Right ventricle myocardium superior (tissue), 1 donor: ENCODE measurements at places on chromosomes 1 and 21.
A peak's percentile ranks its signal among the peaks of the same experiment; 100 is the strongest.

GRCh38 chr1:229753764-229754551, 127.9 kb downstream of the URB2 start:
- no peak for DNase-seq

- no peak for DNase-seq
Observed at GRCh38 chr1:17134724-17135123, 15.5 kb upstream of the PADI2 start.

- DNase-seq, result peak; percentile 73
Observed at GRCh38 chr1:67853704-67854103, 20.4 kb upstream of the GNG12 start.

- DNase-seq, result no peak
Observed at GRCh38 chr1:212528501-212528900, 80.1 kb upstream of the ATF3 start.

GRCh38 chr1:17245816-17246325, 3.0 kb upstream of the PADI3 start:
- DNase-seq, result no peak

DNA sequence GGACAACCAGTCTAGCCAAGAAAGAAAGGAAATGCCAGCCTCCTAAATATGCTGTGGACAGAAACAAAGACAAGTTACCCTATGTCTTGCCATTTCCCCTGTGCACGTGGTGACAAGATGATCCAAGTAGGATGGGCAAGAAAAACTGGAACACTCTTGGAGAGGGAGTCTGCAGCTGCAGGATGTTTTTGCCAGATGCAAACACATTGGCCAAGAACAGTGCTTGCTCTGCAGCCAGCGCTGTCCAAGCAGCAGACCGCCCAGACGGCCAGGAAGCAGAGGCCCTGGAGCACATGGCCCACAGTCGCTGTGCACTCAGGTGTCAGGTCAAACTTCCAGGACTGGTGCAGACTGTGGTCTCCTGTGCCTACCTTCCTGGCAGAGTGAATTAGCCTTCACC, 189.3 kb downstream of the SLC35F3 start:
- DNase-seq, result peak; percentile 68
